Activated CD8-positive, alpha-beta T cell treated with anti-CD3 and anti-CD28 coated beads for 36 hours (primary cell): ENCODE measurements at places on chromosomes 3 and 15. TPM values are rescaled to one million over a fixed set of nuclear protein-coding genes. Genes with fewer than 3 reads are reported as not detected.

Gene ZIC1
- not detected for total RNA-seq

Gene GABRA5
- not detected for total RNA-seq

Gene ATP13A4
- 2.8 TPM for total RNA-seq

- DNase-seq, result no peak
Observed at GRCh38 chr3:110808630-110809029, 263.0 kb upstream of the NECTIN3 start.
